ENCODE measurements at places on chromosomes 5 and 9.

GRCh38 chr9:108382310-108382709 is 473.5 kb downstream of the ACTL7B start:
- DNase-seq = no peak

GRCh38 chr9:96071076-96071814 is 195.8 kb downstream of the ERCC6L2 start:
- DNase-seq = no peak

- DNase-seq = no peak
Measured at GRCh38 chr9:13962006-13962405, 351.9 kb downstream of the NFIB start.

DNA sequence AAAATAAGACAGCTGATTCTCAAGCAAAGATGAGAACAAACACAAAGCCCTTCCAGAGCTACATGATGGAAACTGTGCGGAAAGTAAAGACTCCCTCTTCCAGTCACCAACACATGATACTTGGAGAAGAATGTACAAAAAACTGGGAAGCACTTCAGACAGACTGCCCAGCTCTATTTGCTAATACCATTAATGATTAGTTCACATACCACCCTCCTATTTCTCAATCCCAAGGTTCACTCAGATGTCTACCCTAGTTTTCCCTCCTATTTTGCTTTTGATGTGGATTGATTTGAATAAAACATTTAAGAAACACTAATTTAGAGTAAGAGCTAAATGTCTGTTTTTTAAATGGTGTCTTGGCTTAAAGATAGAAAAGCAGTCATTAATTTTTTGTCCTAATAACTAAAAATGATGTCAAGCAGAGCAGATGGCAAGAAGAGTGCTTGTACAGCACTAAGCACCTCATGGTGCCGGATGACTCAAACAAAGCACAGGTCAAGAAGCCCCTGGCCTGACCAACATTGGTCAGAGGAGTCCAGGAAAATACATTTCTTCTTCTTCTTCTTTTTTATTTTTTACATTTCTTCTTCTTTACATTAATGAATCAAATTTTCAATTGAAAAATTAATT is 639.4 kb downstream of the PDE4D start:
- DNase-seq = no peak

- no peak for DNase-seq
Measured at GRCh38 chr5:111117136-111117535, 25.0 kb downstream of the WDR36 start.

DNA sequence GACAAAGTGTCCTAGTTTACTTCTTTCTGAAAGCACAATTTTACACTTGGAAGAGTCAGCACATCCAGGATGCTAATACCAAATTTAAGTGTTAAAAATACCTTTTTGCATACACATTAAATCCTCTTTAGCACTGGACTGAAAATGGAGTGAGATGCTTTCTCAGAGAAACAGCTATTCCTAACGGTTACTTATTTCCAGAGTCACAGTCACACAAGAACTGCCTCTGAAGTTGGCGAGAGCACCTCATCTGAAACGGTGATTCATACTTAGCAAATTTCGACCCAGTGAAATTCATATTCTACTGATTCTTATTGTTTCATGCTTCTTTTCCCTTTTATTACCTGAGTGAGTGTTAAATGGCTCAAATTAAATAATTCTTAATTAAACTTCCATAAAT is 12.2 kb downstream of the CDH18 start:
- no peak for DNase-seq

Measured in central memory CD4-positive, alpha-beta T cell (primary cell).